Thoracic aorta (tissue), 2 donors: ENCODE measurements at places on chromosomes 3 and 15. TPM values are rescaled to one million over a fixed set of nuclear protein-coding genes. Genes with fewer than 3 reads are reported as not detected.

GOLGA8G gene
- not detected for total RNA-seq

SMCO1 gene
- total RNA-seq, result not detected

LRRC49 gene
- 8.9 TPM for total RNA-seq

C15orf62 gene
- not detected for total RNA-seq

SSUH2 gene
- 0.14 TPM for total RNA-seq

STRIT1 gene
- total RNA-seq, result not detected

EID1 gene
- 212 TPM for total RNA-seq

MYRIP gene
- 1.5 TPM for total RNA-seq

TMPRSS7 gene
- total RNA-seq, result not detected

WDR72 gene
- total RNA-seq, result 2.2 TPM

VGLL4 gene
- total RNA-seq, result 113 TPM

SEMA3G gene
- total RNA-seq, result 18.1 TPM

ZNF385D gene
- total RNA-seq, result 81.3 TPM

INSYN1 gene
- total RNA-seq, result 15.2 TPM

ACSBG1 gene
- not detected for total RNA-seq

CCR8 gene
- total RNA-seq, result not detected

SLC49A4 gene
- 20.0 TPM for total RNA-seq

CEMIP gene
- 1.2 TPM for total RNA-seq
